ENCODE measurements at places on chromosomes 5 and 9.

- DNase-seq = peak; percentile 88
Measured at GRCh38 chr5:142713121-142713706, 27.3 kb upstream of the FGF1 start.

DNA sequence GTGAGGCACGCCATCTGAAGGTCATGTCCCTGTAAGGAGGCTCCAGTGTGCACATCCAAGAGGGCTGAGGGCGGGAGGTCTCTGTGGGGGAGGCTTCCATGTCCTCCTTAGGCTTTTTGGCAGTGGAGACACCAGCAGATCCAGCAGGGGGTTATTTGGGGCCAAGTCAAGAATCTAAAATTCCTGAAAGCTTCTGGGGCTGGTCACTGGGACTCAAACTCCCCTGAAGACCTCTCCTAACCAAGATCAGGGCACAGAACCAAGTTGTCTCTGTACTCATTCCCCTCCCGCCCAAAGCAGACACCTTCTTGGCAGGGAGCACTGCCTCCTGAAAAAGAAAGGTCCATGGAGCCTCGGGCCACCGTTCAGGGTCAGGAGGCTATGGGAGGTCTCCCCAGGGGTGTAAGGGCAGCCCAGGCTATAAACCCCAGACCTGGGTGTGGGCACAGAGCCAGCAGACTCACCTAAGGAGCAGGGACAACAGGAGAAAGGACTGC, 127.4 kb upstream of the ADRA1B start:
- no peak for DNase-seq

DNA sequence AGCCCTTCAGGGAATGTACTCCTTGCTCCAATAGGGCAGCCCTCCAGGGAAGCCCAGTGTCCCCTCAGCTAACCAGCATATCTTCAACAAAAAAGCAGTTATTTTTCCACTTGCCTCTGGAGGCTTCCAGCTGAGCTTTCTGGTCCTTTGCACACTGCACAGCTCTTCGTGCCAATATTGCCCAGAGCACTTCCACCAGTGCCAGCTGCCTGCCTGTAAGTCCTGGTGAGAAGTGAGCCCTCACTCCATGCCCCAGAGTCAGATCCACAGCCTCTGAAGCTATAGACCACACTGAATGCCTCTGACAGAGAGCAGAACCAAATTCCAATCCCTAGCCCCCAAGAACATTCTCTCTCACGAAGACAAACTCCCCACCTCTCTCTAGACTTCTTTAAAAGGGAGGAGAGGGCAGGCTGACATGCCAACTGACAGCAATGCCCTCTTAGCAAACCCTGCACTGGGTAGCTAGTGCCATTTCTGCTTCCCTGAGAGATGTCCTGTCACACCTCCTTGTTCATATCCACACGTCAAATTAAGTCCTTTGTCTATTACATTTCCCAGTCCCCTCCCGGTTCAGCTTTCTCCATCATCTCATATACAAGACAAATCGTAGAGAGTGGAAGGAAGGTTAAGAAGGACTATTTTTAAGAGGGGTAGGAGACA, 12.7 kb upstream of the HEXB start:
- DNase-seq = no peak

DNA sequence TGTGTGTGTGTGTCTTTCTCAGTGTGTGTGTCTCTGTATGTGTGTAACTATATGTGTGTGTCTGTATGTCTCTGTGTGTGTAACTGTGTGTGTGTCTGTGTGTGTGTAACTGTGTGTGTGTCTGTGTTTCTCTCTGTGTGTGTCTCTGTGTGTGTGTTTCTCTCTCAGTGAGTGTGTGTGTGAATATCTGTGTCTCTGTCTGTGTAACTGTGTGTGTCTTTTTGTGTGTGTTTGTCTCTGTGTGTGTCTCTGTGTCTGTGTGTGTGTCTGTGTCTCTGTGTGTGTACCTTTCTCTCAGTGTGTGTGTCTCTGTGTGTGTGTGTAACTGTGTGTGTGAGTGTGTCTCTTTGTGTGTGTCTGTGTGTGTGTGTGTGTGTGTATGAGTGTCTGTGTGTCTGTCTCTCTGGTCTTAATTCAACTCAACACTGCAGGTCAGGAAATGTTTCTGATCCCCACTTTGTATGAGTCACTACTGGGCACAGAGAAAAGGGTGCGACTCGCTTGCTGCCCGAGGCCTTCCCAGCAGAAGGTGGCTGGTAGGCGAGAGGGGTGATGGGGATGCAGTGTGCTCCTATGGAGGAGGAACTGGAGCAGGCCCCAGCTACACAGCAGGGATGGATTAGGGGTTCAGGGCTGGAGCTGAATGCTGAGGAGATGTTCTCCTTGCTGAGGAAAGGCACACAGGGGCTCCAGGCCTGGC, 52.1 kb downstream of the NSG2 start:
- DNase-seq = no peak

DNA sequence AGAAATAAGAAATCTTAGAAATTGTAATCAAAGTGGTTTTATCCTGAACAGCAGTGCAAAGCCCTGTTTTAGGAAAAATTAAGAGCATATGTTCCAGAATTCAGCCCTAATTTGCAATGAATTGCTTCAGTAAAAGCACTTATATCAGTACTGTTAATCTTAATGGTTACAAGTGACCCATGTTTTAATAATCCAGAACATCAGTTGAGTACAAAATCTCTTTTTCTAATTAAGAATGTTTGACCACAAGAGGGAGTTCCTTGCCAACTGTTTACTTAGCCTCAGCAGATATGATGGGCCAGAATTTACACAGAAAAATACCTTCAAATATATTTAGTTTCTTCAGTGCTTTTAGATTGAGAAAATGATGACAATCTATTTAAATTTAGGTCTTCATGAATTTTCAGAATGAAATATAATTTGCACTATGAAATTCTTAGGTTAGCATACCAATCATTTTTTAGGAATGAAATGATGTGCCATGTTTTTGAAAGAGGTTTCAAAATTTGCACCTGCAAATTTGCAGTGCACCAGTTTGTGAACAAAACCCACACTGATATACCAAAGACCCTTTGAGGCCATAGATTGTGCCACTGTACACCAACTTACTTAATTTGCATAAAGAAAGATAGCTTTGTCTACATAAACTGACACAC, 926.3 kb upstream of the ARRDC3 start:
- DNase-seq = no peak

DNA sequence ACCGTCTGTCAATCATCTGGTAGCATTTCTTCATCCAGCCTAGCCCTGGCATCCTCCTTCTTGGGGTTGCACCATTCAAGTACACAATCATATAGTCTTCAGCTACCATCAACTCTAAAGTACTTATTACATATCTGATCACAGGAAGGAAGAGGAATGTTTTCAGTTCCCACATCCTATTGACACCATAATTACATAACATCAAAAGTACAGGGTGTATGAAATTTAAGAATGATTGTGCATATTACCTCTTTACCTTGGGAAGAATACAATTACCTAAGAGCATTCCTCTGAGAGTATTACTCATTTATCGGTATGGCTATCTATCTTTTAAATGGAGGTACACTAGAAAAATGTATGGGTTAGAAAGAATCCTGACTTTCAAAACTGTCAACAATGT, 126.8 kb upstream of the PCA3 start:
- no peak for DNase-seq

DNA sequence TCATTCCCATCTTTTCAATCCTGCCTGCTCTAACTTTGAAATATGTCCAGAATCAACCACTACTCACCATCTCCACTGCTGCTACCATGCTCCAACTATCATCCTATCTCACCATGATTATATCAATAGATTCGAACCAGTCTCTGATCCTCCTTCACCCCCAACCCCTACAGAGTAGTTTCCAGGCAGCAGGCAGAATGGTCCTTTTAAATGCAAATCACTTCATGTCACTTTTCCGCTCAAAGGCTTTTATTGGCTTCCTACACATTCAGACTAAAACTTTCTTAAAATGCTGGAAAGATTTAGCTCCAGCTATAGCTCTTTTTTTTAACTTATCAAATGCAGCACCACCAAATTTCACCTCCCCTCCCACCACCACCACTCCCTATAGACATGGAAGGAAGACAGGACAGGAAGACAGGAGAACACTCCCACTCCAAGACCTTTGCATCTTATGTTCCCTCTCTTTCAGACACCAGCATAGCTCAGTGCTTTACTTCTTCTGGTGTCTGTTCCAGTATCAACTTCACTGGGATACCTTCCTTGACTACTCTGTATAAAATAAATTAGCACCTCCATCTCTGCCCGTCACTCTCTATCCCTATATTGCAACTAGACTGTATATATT, 9.9 kb upstream of the PPP2R2B start:
- no peak for DNase-seq

DNA sequence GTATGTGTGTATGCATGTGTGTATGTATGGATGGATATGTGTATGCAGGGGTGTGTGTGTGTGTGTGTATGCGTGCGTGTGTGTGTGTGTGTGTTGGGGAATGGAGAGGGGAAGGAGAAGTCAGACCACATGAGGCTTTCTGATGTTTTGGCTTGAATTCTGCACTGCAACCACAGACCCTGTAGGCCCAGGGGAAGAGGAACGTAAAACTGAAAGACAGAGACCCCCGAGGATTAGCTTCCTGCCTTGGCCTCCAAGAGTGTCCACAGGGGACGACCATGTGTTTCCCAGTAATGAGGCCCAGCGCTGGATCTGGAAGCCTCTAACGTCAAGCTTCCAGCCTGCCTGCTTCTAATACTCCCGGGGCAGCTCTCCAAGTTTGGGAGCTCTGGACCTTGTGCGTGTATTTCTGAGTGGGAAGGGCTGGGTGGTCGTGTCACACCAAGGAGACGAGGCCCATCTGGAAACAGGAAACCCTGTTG, 5.8 kb downstream of the DCANP1 start:
- no peak for DNase-seq

- no peak for DNase-seq
Measured at GRCh38 chr5:97628807-97629206, 445.8 kb upstream of the RIOK2 start.

- no peak for DNase-seq
Measured at GRCh38 chr5:79205965-79206364, 30.0 kb upstream of the JMY start.

DNA sequence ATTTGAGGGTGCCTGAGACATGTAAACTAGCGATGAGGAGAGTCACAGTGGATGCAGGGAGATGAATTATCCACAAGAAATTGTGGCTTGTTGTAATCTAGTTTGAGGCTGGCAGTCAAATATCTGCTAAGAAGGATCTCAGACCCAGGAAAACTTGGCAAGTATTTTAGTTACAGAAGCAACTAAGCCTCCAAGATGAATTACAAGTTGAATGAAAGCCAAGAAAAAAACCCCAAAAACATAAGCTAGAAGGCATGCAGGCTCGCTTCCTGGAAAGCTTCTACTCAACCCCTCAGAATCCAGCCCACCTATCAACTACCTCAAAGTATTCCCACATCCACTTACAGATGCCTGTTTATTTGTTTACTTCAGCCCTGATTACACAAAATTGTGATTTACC, 696.9 kb downstream of the MAT2B start:
- no peak for DNase-seq

DNA sequence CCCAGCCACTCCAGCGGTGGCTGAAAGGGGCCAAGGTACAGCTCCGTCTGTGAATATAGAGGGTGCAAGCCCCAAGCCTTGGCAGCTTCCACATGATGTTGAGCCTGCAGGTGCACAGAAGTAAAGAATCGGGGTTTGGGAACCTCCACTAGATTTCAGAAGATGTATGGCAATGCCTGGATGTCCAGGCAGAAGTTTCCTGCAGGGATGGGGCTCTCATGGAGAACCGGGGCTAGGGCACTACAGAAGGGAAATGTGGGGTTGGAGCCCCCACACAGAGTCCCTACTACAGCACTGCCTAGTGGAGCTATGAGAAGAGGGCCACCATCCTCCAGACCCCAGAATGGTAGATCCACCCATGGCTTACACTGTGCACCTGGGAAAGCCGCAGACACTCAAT, 23.2 kb downstream of the CCDC125 start:
- no peak for DNase-seq

DNA sequence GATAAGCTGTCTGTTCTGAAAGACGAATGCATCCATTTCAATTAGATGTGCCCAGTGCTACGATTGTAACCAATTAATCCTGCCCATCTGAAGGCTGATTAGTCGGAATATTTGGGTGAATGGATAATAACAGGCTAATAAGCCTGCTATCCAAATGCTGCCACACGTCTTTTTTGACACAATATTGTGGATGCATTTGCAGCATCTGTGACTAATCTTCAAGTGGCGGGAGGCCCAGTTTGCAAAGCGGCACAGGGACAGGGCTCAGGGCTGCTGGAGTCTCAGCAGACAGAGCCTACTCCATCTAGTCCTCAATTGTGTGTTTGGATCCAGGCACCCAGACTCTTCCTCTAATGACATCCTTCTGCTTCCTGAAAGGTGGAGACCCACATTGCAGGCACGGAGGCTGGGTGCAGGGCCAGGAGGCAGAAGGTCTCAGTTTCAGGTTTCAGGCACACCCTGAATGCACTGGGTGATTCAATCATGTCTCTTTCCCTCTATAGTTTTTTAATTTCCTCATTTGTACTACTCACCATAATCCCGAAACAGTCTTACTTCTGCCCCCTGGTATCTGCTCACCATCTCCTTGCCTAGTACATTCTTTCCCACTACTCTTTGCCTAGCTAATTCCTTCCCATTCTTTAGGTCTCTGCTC, 169.6 kb downstream of the ASTN2 start:
- no peak for DNase-seq

- DNase-seq = no peak
Measured at GRCh38 chr5:77129391-77129990, 42.4 kb upstream of the ZBED3 start.
